NCI-H345 (cell line): ENCODE measurements at places on chromosomes 6 and 20.

DNA sequence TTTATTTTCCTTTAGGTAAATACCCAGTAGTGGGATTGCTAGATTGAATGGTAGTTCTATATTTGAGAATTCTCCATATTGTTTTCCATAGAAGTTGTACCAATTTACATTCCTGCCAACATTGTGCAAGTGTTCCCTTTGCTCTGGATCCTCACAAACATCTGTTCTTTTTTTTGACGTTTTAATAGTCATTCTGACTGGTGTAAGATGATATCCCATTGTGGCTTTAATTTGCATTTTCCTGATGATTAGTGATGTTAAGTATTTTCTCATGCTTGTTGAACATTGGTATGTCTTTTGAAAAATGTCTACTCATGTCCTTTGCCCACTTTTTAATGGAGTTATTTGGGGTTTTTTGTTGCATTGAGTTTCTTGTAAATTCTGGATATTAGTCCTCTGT lies 85.6 kb downstream of the UBE3D start:
- no peak for DNase-seq

DNA sequence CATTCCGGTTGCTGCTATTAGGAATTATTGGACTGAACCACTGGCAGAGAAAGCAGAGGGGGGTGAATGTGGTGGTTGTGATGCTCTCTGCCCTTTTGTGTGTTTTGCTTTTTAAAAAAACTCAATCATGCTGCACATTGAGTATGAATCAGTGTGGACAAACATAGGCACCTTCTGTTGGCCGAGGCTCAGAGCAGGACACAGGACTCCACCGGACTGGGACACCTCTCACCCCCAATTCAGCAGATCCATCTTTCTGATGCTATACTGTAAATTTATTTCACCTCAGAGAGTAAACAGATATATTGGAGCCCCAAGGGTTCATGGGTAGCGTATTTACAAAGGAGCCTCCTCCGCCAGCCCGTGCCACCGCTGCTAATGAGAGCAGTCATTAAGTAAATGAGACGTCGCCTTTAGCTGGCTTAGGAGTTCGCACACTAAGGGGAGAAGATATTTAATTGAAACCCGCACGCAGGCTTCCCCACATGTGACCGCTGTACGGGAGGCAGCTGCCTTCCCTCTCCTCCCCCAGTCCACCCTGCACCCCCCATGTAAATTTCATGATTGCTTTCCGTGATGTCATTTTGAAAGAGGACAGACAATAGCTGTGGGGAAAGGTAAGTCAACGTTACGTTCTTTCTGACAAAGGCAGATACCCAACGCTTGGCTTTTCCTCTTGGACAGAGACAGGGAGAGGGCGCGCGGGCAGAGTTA lies at the start of gene MYT1:
TSS of gene MYT1 (plus strand) at position 330 of the 714 bp plus-strand sequence. CDS start 34,410 bp downstream, outside the sequence.
- peak; percentile 73 for DNase-seq

- peak; percentile 74 for DNase-seq
These were observed 61.9 kb downstream of the GPR6 start for GRCh38 chr6:110039981-110040383.

GRCh38 chr6:15426395-15426794 lies 180.5 kb downstream of the JARID2 start:
- DNase-seq = no peak

- DNase-seq = no peak
These were observed 23.7 kb downstream of the DOK5 start for GRCh38 chr20:54499111-54499510.

DNA sequence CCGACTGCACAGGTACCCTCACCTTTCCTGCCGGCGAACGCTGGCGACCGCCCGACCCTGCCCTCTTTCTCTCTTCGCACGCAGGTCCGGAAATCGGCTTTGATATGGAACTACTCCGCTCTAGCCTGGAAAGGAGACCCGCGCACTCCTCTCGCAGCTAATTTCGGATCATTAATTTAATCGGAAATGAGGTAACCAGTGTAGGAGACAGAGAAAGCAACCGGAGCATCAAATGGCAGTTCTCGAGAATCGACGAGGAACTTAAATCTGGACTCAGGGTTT lies 949 bp upstream of the ATXN1 start:
- DNase-seq = no peak

- no peak for DNase-seq
These were observed 39.0 kb downstream of the MTRES1 start for GRCh38 chr6:107066697-107067659.

DNA sequence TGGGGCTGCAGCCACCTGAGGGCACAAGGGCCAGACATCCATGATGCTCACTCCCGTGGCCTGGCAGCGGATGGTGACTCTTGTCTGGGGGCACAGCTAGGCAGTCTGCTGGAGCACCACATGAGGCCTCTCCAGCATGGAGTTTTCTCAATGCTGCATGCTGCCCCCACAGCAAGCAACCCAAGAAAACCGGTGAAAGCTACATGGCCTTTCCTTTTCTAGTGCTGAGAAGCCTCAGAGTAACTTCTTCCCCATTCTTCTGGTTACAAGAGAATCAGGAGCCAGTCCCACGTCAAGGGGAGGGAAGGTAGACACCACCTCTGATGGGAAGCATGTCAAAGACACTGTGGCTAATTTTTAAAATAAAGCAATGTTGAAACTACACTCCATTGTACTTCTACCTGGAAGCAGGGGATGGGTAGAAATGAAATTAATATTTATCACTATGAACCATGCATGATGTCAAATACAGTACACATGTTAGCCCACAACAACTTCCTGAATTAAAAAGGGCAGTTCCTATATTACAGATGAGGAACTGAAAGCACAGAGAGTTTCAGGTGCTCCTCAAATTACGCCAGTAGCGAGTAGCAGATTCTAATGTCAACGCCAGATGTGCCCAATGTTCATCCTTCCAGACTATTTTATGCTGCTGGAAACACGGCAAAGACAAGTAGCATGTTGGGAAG lies 101.5 kb downstream of the LAMP5 start:
- no peak for DNase-seq

GRCh38 chr6:31568537-31568961 lies 3.5 kb upstream of the LTA start:
- no peak for DNase-seq

DNA sequence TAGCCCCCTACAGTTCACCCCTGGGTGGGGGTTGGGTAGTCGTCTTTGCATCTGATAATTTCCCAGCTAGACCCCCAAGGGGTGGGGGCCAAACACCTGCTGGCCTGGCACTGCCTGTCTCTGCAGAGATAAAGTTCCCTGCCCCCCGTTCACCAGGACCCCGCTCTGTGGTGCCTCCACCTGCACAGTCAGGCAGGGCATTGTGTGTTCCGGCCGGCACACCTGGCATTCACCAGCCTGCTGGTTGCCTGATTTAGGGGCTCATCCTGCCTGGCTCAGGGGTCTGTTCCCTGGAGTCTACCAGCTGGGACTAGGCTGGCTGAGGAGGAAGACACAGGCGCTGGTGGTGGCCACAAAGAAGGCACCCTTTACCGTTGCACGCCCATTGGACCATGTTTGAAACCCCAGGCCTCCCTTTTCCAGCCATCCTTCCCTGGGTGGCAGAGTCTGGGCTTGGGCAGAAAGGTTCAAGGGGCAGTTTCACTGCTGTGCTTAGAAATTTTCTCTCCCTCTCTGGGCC lies 30.8 kb upstream of the SCRT2 start:
- DNase-seq = no peak

- DNase-seq = no peak
These were observed 208.3 kb downstream of the SYNDIG1 start for GRCh38 chr20:24677626-24678315.

DNA sequence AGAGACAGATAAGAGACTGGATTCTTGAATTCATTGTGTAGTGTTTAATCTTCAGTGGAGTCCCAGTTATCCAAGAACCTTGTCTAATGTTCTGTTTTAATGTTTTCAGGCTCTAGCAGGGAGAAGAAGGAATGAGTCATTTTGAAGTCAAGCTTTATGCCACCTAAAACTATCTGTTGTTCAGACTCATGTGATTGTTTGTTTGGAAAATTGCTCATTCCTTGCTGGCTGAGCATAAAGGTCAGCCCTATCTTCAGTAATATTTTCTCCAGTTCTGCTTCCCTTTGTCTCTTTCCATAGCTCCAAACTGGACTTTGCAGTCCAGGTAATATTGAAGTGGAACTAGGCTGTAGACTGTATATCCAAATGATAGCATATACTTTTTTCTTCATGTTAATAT lies 34.2 kb downstream of the CLVS2 start:
- DNase-seq = no peak

DNA sequence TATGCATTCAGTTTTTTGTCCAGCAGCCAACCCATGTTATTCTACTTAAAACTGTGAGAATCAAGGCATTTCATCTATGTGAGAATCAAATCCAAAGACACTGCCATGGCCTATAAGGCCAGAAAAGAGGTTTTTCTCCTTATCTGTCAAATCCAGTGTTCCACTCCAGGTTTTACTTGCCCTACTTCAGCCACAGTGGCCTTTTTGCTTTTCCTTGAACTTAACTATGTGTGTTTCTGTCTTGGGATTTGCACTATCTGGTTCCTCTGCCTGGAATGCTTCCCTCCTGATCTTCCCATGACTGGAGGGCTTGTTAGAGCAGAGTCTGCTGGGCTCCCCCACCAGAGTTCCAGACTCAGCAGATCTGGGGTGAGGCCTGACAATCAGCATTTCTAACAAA lies 113.1 kb upstream of the DOK5 start:
- DNase-seq = no peak

GRCh38 chr6:118903138-118903537 lies 9.2 kb downstream of the ASF1A start:
- DNase-seq = no peak

DNA sequence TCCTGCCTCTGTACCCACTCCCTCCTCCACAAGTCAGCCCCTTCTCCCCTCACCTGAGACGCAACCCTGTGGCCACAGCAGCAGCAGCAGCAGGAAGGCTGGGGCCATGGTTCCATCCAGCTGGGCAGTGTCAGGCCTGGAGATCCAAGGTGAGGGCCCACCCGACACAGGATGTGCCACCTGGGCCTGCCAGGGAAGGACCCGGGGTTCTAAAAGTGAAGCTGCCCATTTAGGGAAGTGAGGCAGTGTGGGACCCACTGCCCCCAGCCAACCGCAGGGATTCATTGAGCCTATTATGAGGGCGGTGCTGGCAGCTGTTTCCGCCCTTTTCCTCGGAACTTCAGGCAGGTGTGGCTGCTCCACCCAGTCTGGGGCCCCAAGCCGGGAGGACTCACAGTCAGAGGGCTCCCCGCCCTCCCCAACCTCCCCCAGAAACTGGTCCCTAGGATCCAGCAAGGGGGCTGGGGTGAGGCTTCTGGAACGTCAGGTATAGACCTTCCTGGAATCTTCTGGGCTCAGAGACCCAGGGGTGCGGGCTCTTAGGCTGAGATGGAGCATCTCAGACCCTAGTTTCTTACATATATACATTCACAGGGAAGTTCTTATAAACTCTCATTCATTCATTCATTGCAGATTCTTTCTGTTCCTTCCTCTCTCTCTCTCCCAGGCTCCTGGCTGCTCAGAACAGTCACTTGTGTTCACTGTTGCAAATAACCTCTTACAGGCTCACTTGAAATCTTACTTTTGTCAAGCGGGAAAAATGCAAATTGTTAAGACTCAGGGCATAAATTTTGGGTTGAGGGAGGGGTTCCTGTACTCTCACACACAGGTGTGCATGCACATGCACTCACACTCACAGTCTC lies at the start of gene TREML2:
TSS of gene TREML2 (minus strand) at position 249 of the 863 bp plus-strand sequence. CDS start at position 108, 141 bp downstream.
- DNase-seq = no peak
